Putamen (tissue), 1 donor: ENCODE measurements at places on chromosomes 12 and 14.

GRCh38 chr14:21070610-21071224 lies 613 bp downstream of the ARHGEF40 start:
- DNase-seq: peak; percentile 39

DNA sequence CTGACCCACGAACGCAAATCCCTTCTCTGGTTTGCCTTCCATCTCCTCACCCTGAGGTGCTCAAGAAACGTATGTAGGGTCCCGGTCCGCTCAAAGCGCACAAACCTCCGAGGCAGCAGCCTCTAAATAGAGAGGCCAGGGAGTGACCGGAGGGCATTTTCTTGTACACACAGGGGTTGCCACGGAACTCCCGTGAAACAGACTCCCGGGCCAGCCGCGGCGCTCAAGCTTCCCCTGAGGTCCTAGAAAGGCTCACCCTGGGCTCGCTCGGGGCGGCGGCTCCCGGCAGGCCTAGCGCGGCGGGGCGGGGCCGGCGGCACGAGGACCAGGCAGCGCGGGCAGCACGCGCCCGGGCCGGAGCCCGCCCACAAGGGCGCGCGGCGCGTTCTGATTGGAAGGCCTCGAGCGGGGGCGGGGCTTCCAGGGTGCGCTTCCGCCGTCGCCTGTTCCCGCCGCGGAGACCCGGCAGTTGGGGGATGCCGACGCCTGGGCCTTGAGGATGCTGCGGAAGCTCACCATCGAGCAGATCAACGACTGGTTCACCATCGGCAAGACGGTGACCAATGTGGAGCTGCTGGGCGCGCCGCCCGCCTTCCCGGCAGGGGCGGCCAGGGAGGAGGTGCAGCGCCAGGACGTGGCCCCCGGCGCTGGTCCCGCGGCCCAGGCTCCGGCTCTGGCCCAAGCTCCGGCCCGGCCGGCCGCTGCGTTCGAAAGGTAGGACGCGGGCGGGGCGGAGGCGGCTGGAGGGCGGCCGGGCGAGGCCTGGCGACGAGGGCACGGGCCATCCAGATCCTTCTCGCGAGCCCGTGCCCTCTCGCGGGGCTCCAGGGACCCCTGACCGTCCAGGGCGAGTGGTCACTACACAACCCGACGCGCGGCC lies at the start of gene TDRD9:
TSS of gene TDRD9 (plus strand) at position 446 of the 880 bp plus-strand sequence. CDS start at position 500, 54 bp downstream.
- DNase-seq: no peak

GRCh38 chr14:64879635-64880220 lies at the start of gene SPTB:
SPTB (minus strand) TSS chr14:64879907; CDS start chr14:64823094, 56,813 bp downstream.
- peak; percentile 27 for DNase-seq

GRCh38 chr14:74203639-74204038 lies 35.6 kb upstream of the VSX2 start:
- DNase-seq: peak; percentile 20

DNA sequence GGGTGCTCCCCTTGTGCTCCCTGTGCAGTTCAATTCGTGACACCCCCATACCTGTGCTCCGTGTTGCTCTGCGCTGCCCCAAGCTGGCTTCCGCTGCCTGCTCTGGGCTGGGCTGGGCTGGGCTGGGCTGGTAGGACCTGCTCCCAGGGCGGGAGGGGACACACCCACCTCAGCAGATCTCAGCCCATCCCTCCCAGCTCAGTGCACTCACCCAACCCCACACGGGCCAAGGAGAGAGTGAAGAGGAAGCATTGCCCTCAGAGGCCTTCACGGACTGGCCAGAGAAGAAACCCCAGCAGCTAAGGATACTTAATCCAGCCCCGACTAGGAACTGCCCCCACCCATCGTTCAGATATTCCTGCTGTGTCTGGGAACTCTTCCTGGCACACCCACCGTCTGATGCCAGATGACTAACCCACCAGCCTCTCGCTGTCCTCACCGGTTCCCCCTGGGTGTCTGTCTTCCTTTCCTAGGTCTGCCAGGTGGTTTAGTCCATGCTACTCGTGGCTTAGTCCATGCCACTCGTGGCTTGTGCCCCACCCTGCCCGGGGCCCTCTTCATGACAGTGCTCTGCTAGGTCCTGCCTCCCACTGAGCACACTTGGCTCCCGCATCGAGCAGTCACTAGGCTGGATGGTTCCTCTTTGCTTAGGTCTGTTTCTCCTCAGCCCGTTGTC lies at the start of gene LPAR5:
TSS of gene LPAR5 (minus strand) at position 104 of the 676 bp plus-strand sequence. CDS start 14,711 bp downstream, outside the sequence.
- DNase-seq: no peak

- no peak for DNase-seq
These were observed 24.3 kb downstream of the GEMIN2 start for GRCh38 chr14:39138440-39138839.

GRCh38 chr12:26452511-26452910 lies 257.1 kb downstream of the SSPN start:
- no peak for DNase-seq

DNA sequence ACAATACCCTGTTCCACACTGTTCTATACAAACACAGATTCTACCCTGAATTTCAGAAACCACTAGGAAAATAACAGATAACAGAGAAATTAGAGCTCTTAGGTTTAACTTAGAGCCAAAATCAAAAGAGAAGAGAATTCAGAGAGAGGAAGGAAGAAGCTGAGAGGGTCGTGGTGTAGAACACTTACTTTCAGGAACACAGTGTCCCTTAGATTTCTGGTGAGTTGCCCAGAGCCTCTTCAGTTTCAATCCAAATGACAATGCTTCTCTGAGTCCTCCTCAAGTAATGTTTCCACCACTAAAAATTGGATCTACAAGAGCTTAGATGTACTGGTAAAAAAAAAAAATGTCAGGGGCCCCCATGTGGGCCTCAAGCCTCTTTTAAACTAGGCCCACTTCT lies 2.6 kb downstream of the YAF2 start:
- DNase-seq: no peak

GRCh38 chr12:111434680-111435338 lies 29.1 kb downstream of the SH2B3 start:
- no peak for DNase-seq

- no peak for DNase-seq
These were observed 37.2 kb upstream of the BDKRB2 start for GRCh38 chr14:96167224-96168148.

DNA sequence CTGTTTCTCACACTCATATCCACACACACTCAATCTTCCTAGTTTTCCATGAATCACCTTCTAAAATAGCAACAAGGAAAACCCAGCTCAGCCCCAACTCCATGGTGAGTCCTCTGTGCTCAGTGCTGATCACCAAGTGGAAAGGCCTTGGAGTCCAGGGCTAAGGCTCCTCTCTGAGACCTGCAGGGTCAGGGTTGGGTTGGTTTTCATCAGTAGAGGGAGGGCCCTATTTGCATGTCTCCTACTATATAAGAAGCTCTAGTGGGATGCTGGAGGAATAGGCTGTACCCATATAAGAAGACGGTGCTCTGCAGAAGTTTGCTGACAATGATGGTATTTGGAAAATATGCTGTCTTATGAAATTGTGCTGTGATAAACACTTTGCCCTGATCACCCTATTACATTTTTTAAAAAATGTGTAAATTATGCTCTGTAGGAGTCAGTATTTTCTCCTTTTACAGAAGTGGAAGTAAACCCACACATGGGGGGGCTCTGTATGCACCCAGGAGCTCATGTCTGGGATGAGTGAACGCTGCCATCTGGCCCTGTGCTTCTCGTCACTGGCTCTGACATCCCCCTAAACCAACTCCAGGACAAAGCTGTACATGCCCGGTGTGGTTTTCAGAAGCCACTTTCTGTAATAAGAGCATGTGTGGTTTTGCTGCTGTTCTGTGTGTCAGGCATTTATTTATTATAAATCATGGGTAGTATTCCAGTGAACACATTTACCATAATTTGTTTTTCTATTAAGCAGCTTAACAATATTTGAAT lies 536.3 kb downstream of the TMEM121 start:
- no peak for DNase-seq

DNA sequence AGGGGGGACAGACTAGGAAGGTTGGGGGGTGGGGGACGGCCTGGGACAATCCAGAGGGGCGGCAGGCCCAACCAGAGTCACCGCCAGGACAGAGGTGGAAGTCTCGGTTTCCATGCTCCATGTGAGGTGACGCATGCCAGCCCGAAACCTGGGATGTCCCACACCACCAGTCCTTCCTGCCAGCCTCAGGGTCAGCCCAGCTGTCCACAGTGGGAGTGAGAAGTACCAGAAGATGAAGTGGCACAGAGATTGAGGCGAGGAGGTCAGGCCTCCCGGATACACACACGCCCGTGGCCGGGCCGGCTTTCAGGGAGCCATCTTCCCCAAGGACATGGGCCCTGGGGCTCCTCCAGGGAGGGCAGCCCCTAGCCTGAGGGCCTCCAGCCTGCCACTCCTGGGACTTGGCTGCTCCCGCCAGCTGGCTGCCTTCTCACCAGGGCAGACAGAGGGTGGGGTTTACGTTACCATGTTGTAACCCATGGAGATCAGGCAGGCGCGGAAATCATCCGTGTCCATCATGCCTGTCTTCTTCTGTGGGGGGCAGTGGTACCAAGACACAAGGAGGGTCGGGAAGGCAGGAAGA lies 85.2 kb upstream of the ZFP36L1 start:
- no peak for DNase-seq

GRCh38 chr14:55107766-55108554 lies 21.1 kb upstream of the LGALS3 start:
- no peak for DNase-seq

DNA sequence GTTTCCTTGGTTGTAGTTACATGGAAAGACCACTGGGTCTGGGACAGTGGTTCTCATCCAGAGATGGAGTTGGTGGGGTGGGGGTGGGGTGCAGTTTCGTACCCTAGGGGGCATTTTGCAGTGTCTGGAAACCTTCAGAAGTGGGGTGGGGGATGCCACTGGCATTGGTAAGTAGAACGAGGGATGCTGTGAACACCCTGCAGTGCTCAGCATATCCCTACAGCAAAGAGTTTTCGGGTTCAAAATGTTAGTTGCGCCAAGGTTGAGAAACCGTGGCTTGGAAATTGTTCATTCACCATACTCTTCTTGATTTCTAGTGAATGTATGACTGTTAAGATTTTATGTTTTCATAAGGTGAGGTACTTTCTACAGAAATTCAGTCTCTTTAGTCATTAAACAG lies 28.7 kb downstream of the TRAF3 start:
- DNase-seq: no peak

GRCh38 chr12:92136965-92137721 lies 8.5 kb downstream of the BTG1 start:
- DNase-seq: no peak

DNA sequence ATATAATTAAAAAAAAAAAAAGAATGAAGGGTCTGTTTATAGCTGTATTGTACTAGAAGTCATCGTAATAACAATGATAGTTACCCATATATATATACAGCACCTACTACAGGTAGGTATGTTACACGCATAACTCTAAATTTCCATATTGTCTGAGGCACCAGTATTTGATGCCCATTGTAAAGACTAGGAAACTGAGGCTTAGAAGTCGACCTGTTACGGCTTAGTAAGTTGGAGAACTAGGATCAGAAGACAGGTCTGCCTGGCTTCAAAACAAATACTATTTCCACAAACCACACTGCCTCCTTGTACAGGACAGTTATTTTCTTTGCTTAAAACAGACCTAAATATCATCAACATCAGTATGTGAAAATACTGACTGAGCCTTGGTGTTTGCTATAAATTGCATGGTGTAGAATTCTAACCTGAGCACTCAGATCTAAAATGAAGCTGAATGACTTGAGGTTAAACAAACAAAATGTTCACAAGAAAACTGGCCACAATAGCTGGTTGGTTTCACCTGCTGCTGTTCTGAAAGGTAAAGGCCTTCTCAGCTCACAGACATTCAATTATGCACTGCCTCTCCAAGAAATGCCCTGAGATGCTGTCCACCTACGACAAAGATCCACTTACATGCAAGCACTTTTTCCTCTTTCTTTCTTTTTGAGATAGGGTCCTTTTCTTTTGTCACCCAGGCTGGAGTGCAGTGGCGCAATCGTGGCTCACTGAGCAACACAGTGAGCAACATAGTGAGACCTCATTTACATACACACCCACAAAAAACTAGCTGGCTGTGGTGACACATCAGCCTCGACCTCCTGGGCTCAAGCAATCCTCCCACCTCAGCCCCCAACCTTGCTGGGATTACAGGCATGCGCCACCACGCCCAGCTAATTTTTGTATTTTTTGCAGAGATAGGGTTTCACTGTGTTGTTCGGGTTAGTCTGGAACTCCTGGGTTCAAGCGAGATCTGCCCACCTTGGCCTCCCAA lies 35.7 kb downstream of the SSH1 start:
- no peak for DNase-seq

DNA sequence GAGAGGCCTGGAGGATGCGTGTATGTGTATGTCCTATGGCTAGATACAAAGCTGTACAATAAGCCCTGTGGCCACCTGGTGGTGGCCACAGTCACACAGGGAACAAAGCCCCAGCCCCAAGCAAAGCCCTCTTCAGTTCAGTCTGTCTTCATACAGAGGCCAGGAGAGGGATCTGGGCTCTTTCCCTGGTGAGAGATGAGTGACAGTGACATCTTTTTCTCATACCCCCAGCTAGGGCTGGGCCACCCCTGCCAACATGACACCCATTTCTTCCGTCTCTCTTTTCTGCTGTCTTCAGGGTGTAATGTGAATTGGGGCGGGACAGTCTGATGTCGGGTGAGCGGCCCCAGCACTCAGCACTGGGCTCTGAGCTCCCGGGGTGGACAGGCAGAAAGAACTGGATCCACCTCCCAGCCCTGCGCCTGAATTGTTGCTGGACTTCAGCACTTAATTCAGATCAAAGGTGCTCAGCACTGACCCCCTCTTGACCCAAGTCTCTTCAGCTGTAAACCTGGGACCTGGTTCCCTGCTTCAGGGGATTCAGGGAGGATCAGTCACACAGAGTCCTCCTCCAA lies 59.8 kb downstream of the SERPINA3 start:
- DNase-seq: no peak

DNA sequence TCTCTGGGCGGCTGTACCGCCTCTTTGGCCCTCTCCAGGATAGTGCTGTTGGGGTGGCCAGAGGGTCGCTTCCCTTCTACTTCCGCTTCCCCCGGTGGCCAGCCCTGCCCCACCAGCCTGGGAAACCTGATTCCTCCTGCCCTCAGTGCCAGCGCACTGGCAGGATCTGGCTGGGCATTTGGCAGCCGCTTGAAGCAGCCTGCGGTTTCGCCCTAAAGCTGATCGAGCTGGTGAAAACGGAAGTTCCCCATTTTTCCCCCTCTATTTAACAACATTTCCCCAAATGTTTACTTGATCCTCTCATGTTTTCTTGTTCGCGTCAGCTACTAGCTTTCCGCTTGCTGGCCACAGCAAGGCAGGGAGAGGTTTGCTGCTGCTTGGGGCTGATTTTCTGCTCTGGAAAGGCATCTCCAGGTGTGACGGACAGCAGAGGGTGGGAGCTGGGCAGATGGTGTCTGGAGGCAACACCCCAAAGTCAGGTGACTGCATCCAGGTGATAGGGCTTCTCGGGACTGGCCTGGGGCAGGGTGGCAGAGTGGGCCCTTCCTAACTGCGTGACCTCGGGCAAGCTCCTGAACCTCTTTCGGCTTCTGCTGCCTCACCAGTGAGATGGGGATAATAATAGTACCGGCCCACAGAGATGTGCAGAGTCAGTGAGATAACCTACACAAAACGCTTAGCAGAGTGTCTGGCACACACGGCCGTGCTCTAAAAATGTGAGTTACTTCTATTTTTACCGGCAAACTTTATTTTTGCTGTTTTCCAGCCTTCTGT lies 53.1 kb downstream of the TSPAN9 start:
- no peak for DNase-seq

GRCh38 chr12:7303230-7303629 lies 642 bp upstream of the ACSM4 start:
- DNase-seq: no peak
